HTR-8/SVneo (cell line): ENCODE measurements at places on chromosomes 2 and 18.

- DNase-seq: no peak
These were observed 546.6 kb upstream of the LRRTM4 start for GRCh38 chr2:78068808-78069207.

GRCh38 chr2:160303076-160303475 is 103.0 kb upstream of the ITGB6 start:
- no peak for DNase-seq

DNA sequence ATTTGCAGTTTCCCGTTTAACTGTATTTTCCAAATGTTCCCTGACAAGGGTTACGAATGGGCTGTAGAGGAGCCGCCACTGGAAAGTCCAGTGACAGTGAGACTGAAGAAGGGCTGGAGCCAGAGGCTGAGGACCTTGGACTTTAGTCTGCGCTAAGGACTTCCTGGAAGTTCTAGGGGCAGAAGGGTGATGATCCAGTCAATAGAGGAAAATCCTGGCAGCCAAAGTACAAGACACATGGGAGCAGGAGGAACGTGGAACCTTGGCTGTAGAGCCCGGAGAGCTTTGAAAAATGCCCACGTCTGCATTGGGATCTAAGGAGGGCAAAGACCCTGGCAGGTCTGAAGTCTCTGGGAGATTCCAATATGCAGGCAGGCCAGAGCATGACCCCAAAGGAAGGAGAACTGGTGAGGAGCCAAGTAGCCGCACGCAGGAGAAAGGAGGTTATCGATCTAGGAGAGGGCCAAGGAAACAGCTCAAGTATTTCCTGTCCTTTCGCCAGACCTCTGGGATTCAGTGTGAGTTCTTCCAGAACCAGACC is 28.5 kb downstream of the MBP start:
- DNase-seq: no peak

GRCh38 chr18:3704556-3705344 is 254.8 kb downstream of the TGIF1 start:
- DNase-seq: no peak

DNA sequence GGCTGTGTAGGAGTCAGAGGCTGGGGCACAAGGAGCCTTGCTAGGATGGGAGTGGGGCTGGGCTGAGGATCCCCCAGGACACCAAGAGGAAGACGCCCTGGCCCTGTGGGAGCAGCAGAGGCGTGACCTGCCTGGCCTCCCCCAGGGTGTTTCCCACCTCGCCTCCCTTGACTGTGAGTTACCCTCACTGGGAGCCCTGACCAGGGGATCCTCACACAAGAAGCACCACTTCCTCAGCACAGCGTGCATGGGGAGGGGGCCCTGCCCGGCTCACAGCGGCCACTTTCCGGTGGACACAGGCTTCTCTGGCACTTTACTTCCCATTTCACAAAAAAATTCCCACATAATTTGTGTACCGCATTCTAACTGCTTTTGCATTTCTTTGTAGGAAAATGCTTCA is 187.7 kb downstream of the EIPR1 start:
- DNase-seq: no peak

DNA sequence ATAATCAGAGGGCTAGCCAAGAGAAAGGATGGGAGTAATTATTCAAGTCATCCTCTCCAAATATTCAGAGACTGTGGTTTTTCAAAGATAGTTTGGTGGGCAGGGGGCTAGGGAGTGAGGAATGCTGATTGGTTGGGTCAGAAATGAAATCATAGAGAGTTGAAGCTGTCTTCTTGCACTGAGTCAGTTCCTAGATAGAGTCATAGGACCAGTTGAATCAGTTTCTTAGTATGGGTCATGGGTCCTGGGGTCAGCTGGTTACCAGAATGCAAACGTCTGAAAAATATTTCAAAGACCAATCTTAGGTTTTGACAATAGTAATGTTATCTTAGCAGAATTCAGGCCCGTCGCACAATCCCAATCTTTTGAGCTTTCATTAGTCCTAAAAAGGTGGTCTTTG is 171.4 kb upstream of the SPATS2L start:
- DNase-seq: no peak

- no peak for DNase-seq
These were observed 72.6 kb downstream of the TPGS2 start for GRCh38 chr18:36756242-36756641.

GRCh38 chr18:5669585-5669984 is 125.8 kb upstream of the EPB41L3 start:
- no peak for DNase-seq

GRCh38 chr2:30915486-30915885 is 108.2 kb upstream of the CAPN13 start:
- no peak for DNase-seq

GRCh38 chr2:230220347-230220969 is 674 bp upstream of the SP110 start:
- no peak for DNase-seq

DNA sequence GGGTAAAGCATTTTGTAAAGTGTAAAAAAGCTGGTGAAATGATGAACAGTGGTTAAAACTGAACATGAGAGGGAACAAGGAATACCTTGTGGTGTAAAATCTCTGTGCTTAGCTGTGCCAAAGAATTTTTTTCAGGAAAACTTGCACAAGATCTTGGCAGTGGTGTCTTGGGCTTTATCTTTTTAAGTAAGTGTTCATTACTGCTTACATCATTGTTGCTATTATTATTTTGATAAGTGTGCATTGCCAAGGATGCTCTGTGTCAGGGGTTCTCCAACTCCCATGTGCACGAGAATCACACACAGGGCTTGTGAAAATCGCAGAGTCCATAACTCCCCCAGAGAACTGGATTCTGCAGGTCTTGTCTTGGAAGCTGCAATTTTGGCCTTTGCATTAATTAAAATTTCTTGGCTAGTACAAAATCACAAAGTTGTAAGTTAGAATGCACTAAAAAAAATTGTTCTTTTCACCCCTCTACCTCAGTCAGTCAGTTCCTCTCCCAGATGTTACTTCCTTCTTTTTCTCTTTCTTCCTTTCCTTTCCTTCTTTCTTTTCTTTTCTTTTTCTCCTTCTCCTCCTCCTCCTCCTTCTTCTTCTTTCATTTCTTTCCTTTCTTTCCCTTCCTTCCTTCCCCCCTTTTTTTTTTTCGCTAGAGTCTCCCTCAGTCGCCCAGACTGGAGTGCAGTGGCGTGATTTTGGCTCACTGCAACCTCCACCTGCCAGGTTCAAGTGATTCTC is 37.8 kb downstream of the GATA6 start:
- DNase-seq: no peak

DNA sequence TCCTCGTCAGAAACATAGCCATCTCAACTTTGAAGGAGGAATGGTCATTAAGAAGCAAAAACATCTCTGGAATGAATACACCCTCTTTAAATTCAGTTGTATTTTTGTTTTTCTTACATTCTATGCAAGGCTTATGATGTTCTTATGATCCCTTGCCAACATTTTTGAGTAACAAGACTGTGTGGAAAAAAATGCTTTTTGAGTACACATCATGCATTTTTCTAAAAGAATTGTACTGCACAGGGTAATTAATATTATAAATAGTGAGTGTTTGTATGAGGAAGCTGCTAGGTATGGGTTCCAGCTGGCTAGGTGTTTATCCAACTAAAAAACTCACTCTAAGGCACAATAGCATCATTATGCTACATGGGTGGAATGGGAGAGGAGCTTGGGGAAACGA is 59.0 kb upstream of the SPATS2L start:
- no peak for DNase-seq

DNA sequence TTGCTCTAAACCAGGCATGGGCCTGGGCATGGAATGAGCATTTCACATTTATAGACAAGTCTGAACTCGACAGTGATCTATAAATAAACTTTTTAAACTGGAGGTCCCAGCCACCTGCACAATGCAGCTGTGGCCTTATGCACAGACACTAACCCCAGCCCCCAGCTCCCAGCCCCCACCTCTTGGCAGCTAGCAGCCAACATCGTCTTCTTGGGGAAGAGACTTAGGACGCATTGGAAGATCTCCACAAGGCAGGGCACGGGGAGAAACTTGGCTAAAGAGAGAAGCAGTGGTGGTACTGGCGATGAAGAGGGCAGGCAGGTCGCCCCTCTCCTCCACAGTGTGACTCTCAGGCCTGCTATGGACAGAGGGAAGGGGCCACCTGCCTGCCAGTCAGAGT is 213.2 kb downstream of the ANAPC1 start:
- DNase-seq: no peak

GRCh38 chr2:234864506-234864905 is 87.3 kb upstream of the SH3BP4 start:
- DNase-seq: no peak

- no peak for DNase-seq
These were observed 997.4 kb upstream of the PIK3C3 start for GRCh38 chr18:40957533-40958070.

GRCh38 chr18:48638896-48639771 is 100.3 kb downstream of the CTIF start:
- no peak for DNase-seq

GRCh38 chr2:37795938-37796337 is 124.5 kb upstream of the CDC42EP3 start:
- DNase-seq: peak; percentile 50

- DNase-seq: no peak
These were observed 279.0 kb downstream of the CALCRL start for GRCh38 chr2:187168720-187169713.

GRCh38 chr2:7517088-7517487 is 599.9 kb downstream of the RNF144A start:
- DNase-seq: no peak

GRCh38 chr2:96772903-96773671 is 12.4 kb downstream of the CNNM4 start:
- no peak for DNase-seq

DNA sequence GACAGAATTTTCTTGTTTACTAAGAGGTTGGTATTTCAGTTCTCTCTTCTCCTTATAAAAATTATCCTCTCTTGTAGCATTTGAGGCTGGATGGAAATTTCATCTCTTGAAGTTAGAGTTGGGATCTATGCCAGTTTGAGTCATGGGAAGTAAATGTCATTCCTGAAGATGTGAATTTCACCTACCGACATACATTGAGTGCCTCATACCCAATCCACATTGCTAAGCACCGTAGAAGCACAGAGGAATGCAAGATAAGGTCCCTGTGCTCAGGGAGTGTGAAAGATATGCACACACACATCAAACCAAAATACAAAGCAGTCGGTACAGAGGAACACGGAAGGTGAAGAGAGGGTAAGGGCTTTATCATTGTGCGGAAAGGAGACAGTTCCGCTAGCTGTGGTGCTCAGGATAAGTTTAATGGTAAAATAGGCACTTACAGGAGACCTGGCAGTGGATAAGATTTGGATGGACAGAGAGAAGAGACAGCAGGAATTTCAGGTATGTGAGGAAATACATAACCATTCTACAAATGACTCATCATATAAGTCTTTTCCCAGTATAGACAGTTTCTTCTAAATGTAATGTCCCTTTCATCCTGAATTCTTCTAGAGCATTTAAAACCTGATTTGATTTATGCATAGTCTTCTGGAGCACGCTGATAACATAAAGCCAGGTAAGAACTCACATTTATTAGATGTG is 205.3 kb upstream of the ST6GAL2 start:
- DNase-seq: peak; percentile 3

DNA sequence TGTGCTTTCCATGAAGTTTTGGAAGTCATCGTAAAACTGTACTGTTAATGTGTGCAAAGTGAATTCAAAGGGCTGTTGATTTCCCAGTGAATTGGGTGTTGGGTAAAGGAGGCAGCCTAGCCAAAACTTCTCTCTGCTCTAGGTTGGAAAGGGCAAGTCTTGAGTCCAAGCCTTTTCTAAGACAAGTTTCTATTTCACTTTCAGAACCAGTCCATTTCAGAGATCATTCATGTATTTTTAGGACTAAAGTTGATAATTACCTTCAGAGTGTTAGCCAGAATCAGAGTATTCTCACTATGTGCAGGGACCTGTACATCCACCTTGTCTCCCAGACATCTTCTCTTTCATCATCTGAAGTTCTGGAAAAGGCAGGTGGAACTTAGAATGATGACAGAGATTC is 636.1 kb upstream of the KLHL29 start:
- no peak for DNase-seq

DNA sequence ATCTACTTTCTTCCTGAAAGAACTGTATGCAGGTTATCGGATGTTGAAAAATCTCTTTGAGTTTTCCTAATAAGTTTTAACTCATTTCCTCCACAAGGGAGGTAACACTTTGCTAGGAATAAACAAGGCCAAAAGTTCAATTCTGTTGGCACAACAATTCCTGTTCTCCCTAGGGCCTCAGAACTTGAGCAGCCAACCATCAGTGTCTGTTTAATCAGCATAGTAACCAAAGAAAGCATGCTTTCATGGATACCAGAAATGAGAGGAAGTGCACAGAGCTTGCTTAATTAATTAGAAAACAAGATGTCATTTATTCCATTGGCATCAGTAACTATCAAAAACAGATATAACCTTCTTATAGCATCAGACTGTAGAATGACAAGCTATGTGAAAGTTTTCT is 503.2 kb upstream of the CNTNAP5 start:
- DNase-seq: no peak

DNA sequence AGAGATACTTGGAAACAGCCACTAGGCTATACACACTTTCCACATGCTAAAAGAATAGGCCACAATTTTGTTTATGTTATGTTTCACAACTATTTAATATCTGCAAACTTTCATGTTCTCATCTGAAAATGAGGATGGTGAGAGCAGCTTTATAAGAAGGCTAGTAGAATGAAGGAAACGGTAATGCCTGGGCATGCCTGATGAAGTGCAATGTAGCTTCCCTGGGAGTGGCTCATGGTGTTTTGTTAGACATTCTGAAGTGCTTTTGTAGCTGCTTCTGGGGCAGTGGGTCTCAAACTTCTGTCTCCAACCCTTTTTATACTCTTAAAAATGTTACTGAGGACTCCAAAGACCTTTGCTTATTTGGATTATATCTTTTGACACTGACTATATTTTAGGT is 193.3 kb upstream of the VWC2L start:
- no peak for DNase-seq

GRCh38 chr18:13487237-13487636 is 239.1 kb downstream of the FAM210A start:
- DNase-seq: no peak

- no peak for DNase-seq
These were observed 109.6 kb upstream of the UNC80 start for GRCh38 chr2:209662021-209662420.

DNA sequence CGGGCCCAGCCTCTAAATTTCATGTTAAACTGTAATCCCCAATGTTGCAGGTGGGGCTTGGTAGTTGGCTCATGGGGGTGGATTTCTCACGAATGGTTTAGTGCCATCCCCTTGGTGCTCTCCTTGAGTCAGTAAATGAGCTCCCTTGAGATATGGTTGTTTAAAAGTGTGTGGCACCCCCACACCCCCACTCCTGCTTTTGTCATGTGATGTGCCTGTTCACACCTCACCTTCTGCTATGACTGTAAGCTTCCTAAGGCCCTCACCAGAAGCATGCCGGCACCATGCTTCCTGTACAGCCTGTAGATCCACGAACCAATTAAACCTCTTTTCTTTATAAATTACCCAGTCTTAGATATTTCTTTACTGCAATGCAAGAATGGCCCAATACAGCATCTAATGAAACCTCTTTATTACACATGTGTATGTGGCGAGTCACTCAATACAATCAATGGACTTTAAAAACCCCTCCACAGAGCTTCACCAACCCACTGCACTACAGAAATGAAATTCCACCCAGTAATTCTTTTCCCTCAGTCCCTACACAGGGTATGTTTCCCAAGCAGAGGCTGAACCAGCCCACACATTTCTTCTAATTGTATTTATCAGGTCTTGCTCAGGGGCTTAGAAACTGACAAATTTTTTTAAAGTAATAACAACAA is 47.3 kb downstream of the WDFY1 start:
- DNase-seq: no peak

GRCh38 chr2:104658144-104658835 is 195.6 kb upstream of the POU3F3 start:
- DNase-seq: no peak
